ENCODE measurements at places on chromosomes 2 and 18.

GRCh38 chr2:51711766-51712165, 679.8 kb upstream of the NRXN1 start:
- DNase-seq, result peak; percentile 75

- no peak for DNase-seq
These were observed 147.0 kb upstream of the OSR1 start for GRCh38 chr2:19505199-19506136.

GRCh38 chr2:181371195-181371594, 86.0 kb upstream of the ITGA4 start:
- no peak for DNase-seq

DNA sequence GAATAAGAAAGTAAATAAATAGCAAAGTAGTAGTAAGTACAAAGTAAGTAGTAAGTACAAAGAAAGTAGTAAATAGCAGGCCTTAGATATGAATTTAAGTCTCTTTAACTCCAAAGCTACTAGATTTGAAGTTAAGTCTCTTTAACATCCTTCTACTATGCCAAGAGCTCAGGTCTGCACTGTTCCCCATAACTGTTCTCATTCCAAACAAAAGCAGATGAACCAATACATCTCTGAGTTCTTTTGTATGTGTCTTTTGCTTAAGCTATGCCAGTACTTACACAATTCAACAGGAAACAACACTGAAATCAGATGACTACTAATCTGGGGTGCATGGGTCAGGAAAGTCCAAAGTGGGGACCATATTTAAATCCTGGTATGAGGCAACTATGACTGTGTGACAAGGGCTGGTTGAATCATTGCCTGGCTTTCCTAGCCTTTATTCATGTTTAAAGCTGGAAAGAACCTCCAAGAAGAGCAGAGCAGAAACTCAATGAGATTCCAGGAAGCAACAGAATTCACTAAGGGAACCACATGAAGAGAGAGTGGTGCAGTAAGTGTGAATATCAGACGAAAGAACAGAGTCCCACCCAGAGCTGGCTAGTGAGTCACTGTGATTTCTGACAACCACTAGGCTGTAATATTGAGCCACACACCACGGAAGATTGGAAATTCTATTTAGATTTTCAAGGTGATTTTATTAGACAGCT, 51.0 kb upstream of the CYP26B1 start:
- peak; percentile 58 for DNase-seq
